Stimulated activated CD4-positive, alpha-beta T cell treated with anti-CD3 and anti-CD28 coated beads, Interleukin-15, amount 100 ng/mL, for 1 hour (primary cell): ENCODE measurements at places on chromosomes 3 and 15.

DNA sequence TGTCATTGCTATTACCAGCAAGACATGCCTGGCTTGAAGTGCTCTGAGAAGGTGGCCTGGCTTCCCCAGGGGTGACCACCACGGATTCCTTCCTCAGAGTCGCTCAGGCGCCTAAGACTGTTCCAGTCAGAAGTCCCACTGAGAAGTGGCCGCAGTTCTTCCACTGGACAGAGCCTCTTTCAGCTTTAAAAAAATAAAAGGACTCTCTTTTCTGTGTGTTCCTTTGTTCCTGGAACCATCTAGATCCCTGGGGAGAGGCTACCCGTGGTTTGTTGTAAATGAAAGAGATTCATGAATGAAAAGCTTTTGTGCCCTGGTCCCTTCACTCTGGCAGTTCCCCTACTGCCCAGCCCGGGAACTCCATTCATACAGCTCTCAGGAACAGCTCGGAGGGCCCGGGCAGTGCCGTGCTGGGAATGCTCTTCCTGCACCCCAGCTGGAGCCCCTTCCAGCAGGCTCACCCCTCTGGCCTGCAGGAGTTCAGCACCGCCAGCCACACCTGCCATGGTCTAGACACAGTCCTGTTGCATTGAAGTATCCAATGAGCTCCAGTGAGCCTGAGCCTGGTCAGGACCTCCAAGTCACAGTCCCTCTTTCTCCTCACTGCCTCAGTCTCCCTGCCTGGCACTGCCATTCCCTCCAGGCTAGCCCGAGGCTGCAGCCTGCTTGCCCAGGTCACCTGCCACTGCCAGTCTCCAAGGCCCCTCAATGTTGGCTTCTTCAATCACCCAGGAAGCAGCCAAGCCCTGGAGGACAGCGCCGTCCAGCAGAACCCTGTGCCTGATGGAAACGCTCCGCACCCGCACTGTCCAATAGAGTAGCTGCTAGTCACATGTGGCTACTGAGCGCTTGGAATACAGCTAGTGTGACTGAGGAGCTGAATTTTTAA, 75.4 kb downstream of the XXYLT1 start:
- no peak for DNase-seq

- no peak for DNase-seq
These were observed 53.8 kb upstream of the CPB1 start for GRCh38 chr3:148773805-148774204.

DNA sequence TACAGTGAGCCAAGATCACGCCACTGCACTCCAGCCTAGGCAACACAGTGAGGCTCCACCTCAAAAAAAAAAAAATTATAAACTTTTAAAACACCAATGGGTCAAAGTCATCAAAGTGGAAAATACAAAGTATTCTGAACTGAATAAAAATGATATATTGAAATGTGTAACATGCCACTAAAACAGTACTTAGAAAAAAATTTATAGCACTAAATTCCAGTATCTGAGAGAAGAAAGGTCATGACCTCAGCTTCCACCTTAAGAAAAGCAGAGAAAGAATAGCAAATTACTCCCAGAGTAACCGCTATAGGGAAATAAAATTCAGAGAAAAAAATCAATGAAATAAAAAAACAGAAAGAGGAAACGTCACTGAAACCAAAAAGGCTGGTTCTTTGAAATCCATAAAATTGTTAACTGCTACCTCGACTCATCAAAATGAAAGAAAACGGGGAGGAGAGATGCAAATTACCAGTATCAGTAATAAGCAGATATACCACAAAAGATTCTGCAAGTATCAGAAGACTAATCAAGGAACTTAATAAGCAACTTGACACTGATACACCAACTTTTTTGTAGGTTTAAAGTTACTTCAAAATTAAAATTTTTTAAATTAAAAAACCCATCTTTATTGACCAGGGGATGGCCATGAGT, 20.8 kb downstream of the ATP13A3 start:
- DNase-seq = no peak

DNA sequence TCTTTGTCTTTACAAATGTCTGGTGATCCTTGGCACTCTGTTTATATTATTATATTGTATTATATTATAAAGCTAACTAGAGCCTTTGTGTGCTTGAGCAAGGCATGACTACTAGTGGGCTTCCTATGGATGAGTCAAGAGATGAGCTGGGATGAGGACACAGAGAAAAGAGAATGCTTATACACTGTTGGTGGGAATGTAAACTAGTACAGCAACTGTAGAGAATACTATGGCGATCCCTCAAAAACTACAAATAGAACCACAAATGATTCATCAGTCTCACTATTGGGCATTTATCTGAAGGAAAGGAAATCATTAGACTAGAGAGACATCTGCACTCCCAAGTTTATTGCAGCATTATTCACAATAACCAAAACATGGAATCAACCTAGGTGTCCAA, 40.8 kb upstream of the MED12L start:
- no peak for DNase-seq

DNA sequence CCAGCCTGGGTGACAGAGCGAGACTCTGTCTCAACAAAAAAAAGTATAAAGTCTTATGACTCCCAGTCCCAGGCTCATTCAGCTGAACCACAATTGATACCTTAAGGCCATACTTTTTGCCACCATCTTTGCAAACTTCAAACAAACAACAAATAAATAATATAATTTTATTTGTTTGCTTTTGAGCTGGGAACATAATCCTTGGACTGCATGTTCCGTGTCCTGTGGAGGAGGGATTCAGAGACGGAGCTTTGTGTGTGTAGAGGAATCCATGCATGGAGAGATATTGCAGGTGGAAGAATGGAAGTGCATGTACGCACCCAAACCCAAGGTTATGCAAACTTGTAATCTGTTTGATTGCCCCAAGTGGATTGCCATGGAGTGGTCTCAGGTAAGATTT, 238.6 kb downstream of the ADAMTSL3 start:
- no peak for DNase-seq

DNA sequence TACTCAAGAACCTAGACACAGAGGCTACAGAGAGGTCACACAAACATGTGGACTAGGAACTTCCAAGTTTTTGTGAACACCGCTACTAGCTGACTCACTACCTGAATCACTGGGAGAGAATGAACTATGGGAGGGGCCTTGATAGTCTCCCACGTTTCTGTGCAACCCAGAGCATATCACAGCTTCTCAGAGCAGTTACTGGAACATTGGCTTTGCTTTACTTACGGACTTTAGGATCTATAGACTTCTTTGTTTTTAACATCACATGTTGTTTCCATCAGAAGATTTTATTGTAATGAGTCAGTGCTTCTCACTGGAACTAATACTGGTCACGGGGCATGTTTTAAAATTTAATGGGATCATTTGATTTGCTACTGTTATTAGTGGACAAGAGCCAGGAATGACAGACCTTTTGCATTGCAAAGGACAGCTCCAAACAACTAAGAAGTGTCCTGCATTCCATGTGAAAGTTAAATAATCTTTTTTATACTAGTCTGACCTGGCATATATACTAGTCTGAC, 35.6 kb downstream of the RTP4 start:
- no peak for DNase-seq

DNA sequence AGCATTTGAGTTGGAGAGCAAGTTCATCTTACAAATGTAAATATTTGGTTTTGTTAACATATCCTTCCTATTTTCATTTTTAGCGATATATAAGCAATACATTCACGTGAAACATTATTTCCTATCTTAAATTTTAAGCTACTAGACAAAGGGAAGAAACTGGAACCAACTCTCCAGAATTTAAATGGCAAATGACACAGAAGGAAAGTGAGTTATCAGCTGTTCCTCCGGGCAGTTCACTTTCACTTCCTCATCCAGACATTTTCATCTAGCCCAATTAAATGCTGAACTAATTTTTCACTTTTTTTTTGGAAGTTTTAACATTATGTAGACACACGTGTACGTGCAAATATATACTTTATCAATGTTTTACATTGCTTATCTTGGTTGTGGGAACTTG, 58.7 kb downstream of the MORC1 start:
- DNase-seq = no peak

DNA sequence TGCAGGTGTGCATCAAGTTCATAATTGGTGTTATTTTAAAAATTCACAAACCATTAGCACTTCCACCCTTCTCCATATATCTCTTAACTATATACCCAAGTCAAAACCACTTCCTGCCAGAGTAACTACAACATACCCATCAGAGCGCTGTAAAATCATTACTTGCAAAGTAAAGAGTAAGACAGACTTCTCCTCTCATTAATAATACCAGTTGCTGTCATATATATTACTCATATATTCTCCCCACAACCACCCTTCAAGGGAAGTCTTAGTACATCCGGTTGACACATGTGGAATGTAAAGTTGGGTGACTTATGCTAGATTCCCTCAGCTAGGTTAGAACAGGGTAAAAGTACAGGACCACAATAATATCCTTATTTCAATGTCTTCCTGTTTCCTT, 5.6 kb downstream of the TERC start:
- no peak for DNase-seq
